ENCODE measurements at places on chromosomes 16 and 17.

DNA sequence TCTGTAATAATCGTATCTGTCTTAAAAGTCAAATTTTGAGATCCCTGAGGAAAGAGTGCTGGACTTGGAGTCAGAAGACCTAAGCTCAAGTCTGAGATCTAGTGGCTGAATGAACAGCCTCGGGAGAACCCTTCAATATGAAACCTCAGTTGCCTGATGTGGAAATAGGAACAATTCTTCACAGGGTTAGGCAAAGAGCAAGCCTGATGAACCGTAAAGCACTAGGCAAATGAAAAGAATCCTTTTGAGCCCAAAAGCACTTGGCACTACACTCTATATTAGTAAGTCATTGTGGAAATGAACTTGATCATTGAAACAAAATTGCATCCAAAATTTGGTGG lies 20.2 kb downstream of the TXNDC11 start:
- DNase-seq, result no peak

- no peak for DNase-seq
Measured at GRCh38 chr17:74863420-74864296, 4.0 kb upstream of the GRIN2C start.

DNA sequence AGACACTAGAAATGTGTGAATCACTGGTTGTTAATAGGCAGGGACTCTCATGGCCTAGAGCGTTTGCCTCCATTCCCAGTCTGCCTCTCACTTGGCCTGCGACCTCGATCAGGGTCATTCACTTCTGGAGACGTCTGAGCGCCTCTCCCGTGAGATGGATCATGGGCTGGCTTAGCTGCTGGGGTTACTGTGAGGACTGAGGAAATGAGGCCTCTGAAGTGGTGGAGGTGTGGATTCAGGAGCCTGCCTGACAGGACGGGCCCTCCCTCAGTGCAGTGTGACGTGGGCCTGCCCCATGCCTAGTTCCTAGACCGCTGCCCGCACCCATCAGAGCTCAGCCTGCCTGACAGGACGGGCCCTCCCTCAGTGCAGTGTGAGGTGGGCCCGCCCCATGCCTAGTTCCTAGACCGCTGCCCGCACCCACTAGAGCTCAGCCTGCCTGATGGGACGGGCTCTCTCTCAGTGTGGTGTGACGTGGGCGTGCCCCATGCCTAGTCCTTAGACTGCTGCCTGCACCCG lies 61.9 kb downstream of the BANP start:
- no peak for DNase-seq

DNA sequence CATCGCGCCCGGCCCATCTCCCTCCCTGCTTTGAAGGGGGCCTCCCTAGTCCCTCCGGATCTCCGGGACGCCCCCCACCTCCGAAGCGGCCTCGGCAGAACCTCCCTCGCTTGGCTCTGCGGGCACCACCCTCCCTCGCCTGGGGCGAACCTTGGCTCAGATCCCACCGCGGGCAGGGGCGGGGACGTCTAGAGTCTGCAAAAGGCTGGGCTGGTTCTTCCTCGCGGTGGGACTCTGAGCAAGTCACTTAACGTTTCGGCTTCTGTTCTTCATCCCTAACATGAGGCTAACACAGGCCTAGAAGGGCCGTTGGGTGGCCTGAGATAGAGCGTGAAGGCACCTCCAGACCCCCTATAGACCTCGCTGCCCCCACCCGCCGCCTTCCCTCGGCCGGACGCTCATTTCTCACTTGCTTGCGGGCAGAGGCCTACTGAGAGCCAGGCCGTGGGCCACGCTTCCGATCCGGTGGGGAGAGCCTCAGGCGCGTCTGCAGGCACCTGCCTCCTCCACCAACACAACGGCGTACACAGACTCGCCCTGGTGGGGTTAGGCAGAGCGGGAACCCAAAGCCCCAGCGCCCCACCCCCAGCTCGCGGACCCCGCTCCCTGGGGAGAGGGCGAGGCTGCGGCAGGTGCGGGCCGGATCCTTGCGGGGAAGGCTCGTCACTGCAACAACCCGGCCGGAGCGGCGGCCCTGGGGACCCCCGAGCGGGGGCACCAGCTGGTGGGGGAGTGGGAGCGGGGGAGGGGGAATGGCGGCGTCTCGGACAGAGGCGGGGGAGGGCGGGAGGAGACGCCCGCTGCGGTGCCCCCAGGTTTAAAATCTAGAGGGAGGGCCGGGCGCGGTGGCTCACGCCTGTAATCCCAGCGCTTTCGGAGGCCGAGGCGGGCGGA lies 5.4 kb downstream of the MYO1C start:
- DNase-seq, result peak; percentile 88
